ENCODE measurements at places on chromosomes 13 and 19.

DNA sequence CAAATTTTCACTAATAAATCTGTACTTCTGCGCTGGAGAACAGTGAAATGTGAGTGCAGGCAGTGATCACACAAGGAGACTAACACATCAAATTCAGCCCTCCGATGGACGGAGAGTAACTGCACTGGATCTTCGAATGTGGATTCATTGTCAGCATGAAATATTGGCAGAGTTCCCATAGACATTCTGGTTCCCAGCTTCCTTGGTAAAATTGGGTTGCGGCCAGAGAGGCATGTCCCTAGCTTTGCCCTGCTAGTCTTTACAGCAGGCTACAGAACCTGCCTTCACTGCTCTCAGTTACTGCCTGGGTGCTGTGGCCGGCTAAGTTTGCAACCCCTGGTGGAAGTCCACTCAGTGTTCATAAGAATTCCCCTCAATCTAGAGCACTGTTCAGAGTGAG lies 32.3 kb upstream of the UQCRFS1 start:
- DNase-seq: no peak

- peak; percentile 43 for DNase-seq
Observed at GRCh38 chr19:33241530-33242101, 16.0 kb upstream of the SLC7A10 start.

GRCh38 chr13:21875116-21875515 lies 204.2 kb downstream of the FGF9 start:
- DNase-seq: no peak

GRCh38 chr19:42421591-42422031 lies 5.6 kb downstream of the LIPE start:
- no peak for DNase-seq

DNA sequence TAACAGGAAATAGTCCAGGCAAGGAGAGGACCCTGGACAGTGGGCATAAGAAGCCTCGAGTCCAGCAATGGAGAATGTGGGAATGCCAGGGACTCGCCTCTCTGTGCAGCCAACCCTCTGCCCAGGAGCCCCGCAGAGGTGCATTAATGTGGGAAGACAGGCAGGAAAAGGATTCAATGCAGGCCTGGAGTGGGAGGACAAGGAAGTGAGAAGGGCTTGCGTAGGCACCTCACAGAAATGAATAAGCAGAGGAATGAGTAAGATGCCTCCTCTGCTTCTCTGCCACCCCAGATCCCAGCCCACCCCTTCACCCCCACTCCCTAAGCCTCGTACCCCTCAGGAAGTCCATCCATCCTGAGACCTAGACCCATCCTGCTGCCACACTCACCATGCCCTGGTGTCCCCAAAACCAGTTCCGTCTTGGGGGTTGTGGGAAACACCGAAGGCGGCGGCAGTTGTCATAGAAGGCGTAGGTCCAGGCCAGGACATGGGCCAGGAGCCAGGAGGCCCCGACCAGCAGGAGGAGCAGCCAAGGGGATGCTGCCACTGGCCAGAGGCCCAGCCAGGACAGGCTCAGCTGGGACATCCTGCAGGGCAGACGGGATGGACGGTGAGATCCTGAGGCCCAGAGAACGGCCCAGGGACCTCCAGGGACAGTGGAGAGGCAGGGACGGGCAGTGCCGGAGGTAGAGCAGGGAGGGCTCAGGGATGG lies 692 bp downstream of the CYP4F2 start:
- no peak for DNase-seq

GRCh38 chr13:40589285-40590109 lies 76.9 kb downstream of the FOXO1 start:
- DNase-seq: peak; percentile 52
